ENCODE measurements at places on chromosomes 1 and 21. TPM values are rescaled to one million over a fixed set of nuclear protein-coding genes. Genes with fewer than 3 reads are reported as not detected.

The OR10K1 gene
- total RNA-seq, result not detected

- H3K27me3 ChIP-seq, result peaks cover 50% of the 10 kb centered on the region
- DNase-seq, result peak; percentile 38
- peaks cover 5% of the 10 kb centered on the region for H3K4me1 ChIP-seq
- H3K27ac ChIP-seq, result no peak overlapping the region
- H3K4me3 ChIP-seq, result no peak overlapping the region
Measured at GRCh38 chr1:165403835-165404482, 41.0 kb downstream of the RXRG start.

The BEND5 gene
- 5.9 TPM for total RNA-seq

DNA sequence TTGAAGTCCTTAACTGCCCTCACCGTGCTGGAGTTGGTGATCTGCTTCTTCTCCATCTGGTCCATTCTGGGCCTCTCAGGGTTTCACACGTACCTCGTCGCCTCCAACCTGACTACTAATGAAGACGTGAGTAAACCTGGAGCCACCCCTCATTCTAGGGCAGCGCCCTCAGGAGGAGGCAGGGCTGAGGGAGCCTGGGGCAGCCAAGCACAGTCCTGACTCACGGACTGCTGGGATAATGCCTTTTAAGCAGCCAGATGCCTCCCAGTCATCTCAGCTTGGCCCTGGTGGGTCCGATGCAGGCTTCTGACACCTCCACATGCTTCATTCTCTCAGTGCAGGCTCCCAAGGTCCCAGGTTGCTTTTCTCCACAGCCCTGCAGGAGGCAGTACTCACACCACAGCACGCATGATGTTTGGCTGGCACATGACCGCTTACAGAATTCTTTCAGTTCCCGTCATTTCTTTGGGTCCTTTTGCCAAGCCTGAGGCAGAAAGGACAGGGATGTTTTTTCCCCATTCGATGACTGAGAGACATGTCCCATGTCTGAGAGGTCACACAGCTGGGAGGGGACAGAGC, 11.8 kb upstream of the SFN start:
- H3K36me3 ChIP-seq, result peaks cover 27% of the 10 kb centered on the region
- H3K4me1 ChIP-seq, result no peaks in the 10 kb centered on the region
- H3K27ac ChIP-seq, result no peak overlapping the region
- H3K27me3 ChIP-seq, result no peaks in the 10 kb centered on the region
- H3K4me3 ChIP-seq, result no peak overlapping the region

- peaks cover 24% of the 10 kb centered on the region for H3K27me3 ChIP-seq
- no peaks in the 10 kb centered on the region for H3K36me3 ChIP-seq
- H3K27ac ChIP-seq, result no peak overlapping the region
- H3K4me3 ChIP-seq, result no peak overlapping the region
- no peak for DNase-seq
Measured at GRCh38 chr21:17371450-17371849, 141.4 kb upstream of the CXADR start.

DNA sequence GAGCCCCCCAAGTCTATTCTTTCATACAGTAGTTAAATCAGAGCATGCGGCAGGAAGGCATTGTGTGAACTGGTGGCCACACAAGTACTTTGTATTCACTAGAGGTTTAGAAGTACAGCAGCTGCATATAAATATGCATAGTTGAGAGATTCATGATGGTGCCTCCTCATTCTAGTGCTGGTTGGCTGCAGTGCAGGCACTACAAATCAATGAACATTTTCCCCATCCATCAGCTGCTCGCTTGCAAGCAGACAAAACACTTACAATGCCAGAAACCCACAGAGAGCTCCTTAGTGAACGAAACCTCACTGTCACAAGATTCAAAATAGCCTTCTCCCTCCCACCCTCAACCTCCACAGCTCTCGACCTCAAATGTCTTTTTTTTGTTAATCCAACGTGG, 726.2 kb downstream of the USP25 start:
- H3K27me3 ChIP-seq, result no peaks in the 10 kb centered on the region
- DNase-seq, result no peak
- no peak overlapping the region for H3K4me3 ChIP-seq
- no peaks in the 10 kb centered on the region for H3K36me3 ChIP-seq
- no peak overlapping the region for H3K27ac ChIP-seq

- peaks cover 84% of the 10 kb centered on the region for H3K4me1 ChIP-seq
- H3K27me3 ChIP-seq, result no peaks in the 10 kb centered on the region
- H3K4me3 ChIP-seq, result no peak overlapping the region
- H3K27ac ChIP-seq, result no peak overlapping the region
Measured at GRCh38 chr1:64900916-64901315, 65.4 kb downstream of the JAK1 start.

DNA sequence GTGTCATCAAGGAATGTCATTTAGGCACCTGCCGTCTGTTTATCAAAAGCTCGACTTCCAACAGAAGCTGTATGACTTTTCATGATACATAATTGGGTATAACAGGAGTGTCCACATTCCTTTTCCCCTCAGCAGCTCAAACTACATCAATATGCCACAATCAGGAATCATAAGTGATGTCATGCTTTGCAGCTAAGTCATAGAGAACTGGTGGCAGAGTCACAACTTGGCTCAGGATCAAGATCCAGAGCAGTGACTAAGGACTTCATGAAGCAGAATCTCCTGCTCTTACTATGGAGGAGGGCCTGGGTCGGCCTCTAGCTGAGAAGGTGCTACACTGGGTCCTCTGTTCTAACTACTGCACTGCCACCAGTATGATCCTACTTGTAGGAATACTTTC, 36.5 kb upstream of the AGBL4 start:
- no peak for DNase-seq
- H3K36me3 ChIP-seq, result no peaks in the 10 kb centered on the region
- H3K4me1 ChIP-seq, result no peaks in the 10 kb centered on the region
- H3K27ac ChIP-seq, result no peak overlapping the region

DNA sequence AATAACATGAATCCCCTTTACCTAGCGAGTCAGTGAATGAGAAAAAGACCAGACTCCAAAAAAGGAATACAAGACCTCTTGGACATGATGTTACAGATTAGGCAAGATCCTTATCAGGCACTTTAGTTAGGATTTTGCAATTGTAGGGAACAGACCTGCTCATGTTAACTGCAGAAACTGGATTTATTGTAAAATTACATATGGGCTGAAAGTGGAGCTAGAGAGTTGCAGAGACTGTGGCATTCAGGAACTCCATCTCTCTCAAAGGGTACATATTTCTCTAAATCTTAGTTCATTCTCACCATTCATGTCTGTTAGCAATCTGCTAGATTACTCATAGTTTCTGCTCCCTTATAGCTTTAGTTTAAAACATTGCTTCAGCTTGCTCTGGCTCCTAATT, 142.2 kb downstream of the PAPPA2 start:
- H3K4me3 ChIP-seq, result no peak overlapping the region
- no peaks in the 10 kb centered on the region for H3K27me3 ChIP-seq
- no peaks in the 10 kb centered on the region for H3K4me1 ChIP-seq
- H3K27ac ChIP-seq, result no peak overlapping the region
- peaks cover 1% of the 10 kb centered on the region for H3K36me3 ChIP-seq

GRCh38 chr1:113540335-113540734, 150.0 kb downstream of the MAGI3 start:
- no peak overlapping the region for H3K27ac ChIP-seq
- no peaks in the 10 kb centered on the region for H3K4me1 ChIP-seq
- no peaks in the 10 kb centered on the region for H3K36me3 ChIP-seq
- H3K27me3 ChIP-seq, result no peaks in the 10 kb centered on the region

The TFF1 gene
- 0.97 TPM for total RNA-seq

The CNKSR1 gene
- 1.1 TPM for total RNA-seq

GRCh38 chr21:44391345-44392091, 38.1 kb downstream of the TRPM2 start:
- H3K27me3 ChIP-seq, result no peaks in the 10 kb centered on the region
- no peaks in the 10 kb centered on the region for H3K4me1 ChIP-seq
- H3K27ac ChIP-seq, result no peak overlapping the region

GRCh38 chr1:68795956-68796355, 299.1 kb upstream of the DEPDC1 start:
- no peak overlapping the region for H3K4me3 ChIP-seq
- no peaks in the 10 kb centered on the region for H3K27me3 ChIP-seq
- no peak for DNase-seq
- H3K27ac ChIP-seq, result no peak overlapping the region

DNA sequence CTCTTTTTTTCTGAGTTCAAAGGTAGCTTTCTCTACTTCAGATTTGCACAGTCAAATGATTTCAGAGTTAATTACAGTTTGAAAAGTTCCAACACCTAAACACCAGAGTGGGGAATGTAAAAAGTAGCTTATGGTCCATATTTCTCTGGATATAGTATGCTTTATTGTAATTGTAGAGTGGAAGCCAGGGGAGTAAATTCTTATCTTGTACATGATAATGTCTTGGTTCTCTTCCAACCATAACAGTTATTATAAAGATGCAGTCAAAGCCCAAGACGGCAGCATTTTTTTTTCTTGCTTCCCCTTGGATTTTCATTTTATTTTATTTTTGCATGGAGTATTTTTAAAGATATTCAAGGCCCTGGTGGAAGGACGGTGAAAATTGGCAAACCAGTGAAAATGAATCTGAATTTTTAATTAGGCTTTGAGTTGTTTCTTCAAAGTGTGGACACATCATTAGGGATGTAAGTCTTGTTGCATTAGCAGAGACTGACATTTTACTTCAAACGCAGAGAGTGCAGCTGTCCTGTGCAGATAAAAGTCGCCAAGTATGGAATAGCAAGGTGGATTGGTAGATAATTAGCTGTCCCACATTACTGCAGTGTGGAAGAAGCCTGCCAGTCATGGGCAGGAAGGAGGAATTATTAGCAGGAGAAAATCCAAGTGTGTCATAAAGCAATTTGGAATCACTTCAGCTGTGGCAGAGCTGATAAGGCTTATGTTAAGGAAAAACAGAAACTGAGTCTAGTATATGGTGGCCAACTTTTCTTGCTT, 11.3 kb downstream of the CACHD1 start:
- DNase-seq, result no peak
- no peak overlapping the region for H3K27ac ChIP-seq
- H3K27me3 ChIP-seq, result peaks cover 9% of the 10 kb centered on the region
- H3K36me3 ChIP-seq, result no peaks in the 10 kb centered on the region
- no peak overlapping the region for H3K4me3 ChIP-seq

DNA sequence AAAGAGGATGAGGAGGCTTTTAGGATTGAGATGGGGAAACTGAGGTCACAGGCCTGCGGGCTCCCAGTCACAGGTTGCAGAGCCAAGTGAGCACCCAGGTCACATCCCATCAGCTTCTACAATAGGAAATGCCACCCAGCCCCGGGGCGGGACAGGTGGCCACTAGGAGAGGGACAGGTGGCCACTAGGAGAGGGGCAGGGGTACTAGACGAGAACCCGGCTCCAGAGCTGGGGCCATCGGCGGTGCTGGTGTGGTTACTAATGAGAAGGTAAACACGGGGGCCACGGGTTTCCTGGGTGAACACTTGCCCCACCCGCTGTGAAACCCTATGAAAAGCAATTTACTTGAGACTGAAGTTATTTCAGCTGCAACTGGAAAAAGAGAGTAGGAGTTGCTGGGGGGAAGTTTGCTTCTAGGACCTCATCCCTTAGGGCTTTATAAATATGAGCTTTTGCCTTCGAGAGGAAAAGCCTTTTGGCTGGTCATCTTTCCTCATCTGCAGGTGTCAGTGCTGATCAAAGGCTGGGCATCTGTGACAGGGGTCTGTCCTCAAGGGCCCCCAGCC, 52.5 kb downstream of the MRPL37 start:
- H3K36me3 ChIP-seq, result no peaks in the 10 kb centered on the region
- no peaks in the 10 kb centered on the region for H3K4me1 ChIP-seq
- no peaks in the 10 kb centered on the region for H3K27me3 ChIP-seq
- no peak overlapping the region for H3K4me3 ChIP-seq

GRCh38 chr1:101145449-101145820, 91.4 kb upstream of the S1PR1 start:
- H3K4me1 ChIP-seq, result peaks cover 43% of the 10 kb centered on the region
- H3K4me3 ChIP-seq, result peak overlapping the region; percentile 6
- DNase-seq, result no peak

The YTHDF2 gene
- 86.3 TPM for total RNA-seq

The AHDC1 gene
- total RNA-seq, result 8.4 TPM

- H3K36me3 ChIP-seq, result peaks cover 4% of the 10 kb centered on the region
- H3K27ac ChIP-seq, result no peak overlapping the region
- no peak overlapping the region for H3K4me3 ChIP-seq
- no peaks in the 10 kb centered on the region for H3K27me3 ChIP-seq
Measured at GRCh38 chr1:58908561-58909560, 125.0 kb upstream of the JUN start.

DNA sequence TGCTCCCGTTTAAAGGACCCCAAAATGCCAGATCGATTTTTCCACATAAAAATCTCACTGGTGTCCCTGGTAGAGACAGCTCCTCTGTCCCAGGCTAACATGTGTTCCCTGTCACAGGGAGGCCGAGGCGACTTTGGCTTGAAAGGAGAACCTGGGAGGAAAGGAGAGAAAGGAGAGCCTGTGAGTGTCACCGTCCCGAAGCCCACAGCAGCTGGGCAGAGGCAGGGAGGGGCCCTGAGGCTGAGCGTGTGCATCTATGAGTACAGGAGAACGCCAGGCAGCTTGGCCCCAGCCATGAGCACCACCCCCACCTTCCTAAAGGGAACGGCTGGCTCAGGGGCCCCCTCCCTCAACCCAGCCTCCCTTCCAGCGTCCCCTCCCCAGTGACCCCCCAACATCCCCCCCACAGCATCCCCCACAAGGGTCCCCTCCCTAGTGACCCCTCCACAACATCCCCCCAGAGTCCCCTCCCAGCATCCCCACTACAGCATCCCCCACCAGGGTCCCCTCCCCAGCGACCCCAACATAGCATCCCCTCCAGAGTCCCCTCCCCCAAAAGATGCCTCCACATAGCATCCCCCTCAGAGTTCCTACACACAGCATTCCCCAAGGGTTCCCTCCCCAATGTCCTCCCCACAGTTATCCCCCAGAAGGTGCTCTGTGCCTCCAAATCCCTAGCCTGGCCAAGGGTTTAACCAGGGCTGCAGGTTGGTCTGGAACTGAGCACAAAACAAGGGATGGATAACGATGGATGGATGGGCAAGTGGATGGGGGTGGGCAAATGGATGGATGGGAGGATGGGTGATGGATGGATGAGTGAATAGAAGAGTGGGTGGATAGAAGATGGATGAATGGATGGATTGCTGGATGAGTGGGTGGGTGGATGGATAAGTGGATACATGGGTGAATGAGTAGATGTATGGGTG, 25.1 kb downstream of the COL6A2 start:
- no peak overlapping the region for H3K4me3 ChIP-seq
- H3K27ac ChIP-seq, result no peak overlapping the region
- H3K27me3 ChIP-seq, result no peaks in the 10 kb centered on the region
- no peaks in the 10 kb centered on the region for H3K36me3 ChIP-seq
- DNase-seq, result no peak

The MLLT11 gene
- total RNA-seq, result 5.3 TPM

- H3K27ac ChIP-seq, result no peak overlapping the region
Measured at GRCh38 chr21:16454399-16454798, 724.6 kb downstream of the USP25 start.

GRCh38 chr1:233544304-233544703, 69.6 kb upstream of the KCNK1 start:
- H3K4me1 ChIP-seq, result no peaks in the 10 kb centered on the region
- H3K4me3 ChIP-seq, result peak overlapping the region; percentile 15
- H3K27me3 ChIP-seq, result peaks cover 18% of the 10 kb centered on the region
- no peaks in the 10 kb centered on the region for H3K36me3 ChIP-seq

The PGBD5 gene
- total RNA-seq, result not detected

Measured in activated T-cell treated with anti-CD3 and anti-CD28 coated beads, Interleukin-2, amount 50 U/mL, for 72 hours (primary cell).